ENCODE measurements at places on chromosomes 16 and 17.

GRCh38 chr16:54062361-54063278 is 224.0 kb downstream of the IRX3 start:
- no peak for DNase-seq

DNA sequence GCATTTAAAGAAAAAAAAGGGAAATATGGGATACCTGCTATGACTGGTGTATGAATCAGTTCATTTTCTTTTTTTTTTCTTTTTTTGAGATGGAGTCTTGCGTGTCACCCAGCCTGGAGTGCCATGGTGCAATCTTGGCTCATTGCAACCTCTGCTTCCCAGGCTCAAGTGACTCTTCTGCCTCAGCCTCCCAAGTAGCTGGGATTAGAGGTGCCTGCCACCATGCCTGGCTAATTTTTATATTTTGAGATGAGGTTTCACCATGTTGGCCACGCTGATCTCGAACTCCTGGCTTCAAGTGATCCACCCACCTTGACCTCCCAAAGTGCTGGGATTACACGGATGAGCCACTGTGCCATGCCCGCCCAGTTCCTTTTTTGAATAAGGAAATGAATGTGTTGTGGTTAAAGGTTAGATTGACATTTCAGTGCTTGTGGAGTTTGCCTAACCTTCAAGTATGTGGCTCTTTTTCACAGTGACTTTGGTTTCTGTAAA is 7.7 kb downstream of the HAPSTR1 start:
- DNase-seq: peak; percentile 42

- DNase-seq: no peak
Observed at GRCh38 chr16:17743158-17743557, 272.4 kb upstream of the XYLT1 start.

GRCh38 chr16:89861648-89862047 is 11.7 kb upstream of the TCF25 start:
- no peak for DNase-seq

DNA sequence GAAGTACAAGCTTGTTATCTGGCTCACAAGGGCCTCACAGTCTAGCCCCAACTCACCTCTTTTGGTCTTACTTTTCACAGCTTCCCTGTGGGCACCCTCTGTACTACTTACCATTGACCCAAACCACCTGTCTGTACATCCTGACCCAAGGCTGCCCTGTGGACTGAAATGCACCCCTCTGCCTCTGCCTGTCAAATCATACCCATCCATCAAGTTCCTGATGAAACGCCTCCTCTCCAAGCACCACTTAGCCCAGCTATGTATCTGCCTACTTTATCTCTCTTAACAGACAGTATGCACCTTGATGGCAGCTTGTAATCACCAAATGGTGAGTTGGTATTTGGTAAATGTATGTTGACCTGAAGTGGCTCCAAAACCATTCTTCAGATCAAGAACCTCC is 7.5 kb upstream of the MAP3K14 start:
- DNase-seq: no peak

DNA sequence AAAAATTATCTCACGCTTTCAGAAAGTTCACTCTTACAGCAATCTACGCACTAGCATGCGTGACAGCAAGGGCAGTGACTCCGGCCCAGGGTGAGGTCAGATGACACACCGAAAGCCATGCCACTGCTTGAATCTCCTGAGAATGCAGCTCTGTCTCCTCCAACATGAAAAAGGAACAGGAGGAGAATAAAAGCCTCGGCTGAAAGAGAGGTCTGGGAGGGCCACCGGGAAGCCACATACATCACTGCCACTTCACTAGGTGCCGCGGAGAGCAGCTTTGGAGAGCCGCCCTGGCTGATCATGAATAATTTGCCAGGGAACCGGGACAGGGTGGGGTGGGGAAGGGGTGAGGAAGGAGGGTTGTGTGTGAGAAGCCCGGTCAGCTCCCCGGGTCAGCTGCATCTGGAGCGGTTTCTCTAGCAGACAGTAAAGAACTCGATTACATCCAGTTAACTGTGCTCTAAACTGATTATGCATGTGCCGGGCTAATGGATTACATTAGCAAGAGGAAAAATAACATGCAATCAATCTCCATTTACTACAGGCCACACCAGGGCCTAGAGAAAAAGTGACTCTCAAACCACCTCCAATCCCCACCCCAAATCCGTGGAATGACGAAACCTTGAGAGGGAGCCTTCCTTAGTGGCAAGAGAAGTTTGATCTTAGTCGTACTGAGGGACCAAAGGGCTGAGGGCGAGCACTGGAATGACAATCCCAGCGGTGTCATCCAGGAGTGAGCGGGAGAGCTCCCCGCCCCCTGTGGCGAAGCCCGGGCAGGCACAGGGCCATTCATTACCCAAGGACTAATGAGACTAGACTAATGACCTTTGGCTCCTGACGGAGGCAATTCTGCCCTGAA is 100.3 kb downstream of the ZFHX3 start:
- DNase-seq: no peak

GRCh38 chr17:48787828-48788227 is 29.2 kb downstream of the TTLL6 start:
- no peak for DNase-seq

DNA sequence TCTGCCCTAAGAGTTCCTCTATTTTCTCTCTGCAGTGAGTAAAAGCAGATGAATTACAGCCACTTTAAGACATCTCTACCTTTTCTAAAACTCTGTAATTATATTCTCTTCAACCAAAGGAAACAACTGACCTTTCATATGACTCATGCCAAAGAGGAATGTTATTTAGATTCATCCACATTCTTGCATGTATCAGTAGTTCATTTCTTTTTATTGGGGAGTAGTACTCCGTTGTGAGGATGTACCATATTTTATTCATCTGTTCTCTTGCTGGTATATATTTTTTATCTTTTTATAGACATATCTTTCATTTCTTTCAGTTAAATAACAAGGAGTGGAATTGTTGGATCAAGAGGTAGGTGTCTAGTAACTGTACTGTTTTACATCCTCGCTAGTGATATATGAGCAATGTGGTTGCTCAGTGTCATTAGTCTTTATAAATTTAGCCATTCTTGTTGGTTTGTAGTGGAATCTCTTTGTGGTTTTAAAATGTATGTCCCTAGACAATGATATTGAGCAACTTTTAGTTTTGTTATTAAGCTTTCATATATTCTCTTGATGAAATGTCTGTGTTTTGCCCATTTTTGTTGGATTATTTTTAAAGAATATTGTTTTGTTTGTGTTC is 7.8 kb upstream of the MYH8 start:
- DNase-seq: no peak
